Glutamatergic neuron (in vitro differentiated cells): ENCODE measurements at places on chromosomes 6 and 20.

DNA sequence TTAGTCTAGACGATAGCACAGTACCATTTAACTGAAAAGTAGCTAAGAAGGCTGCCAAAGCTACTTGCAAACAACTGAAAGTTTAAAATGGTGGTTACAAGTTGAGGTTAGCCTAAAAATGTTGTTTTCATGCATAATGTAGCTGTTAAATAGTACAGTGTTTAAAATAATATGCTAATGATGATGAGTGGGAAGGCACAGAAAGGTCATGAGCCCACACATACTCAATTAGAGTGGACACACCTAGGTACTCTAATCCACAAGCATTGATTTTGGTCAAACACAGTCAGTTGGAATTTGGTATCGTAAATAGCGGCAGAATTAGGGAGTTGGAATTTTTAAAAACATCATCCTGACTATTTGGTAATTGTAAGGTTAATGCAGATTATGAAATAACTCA is 7.0 kb downstream of the TXLNB start:
- no peak for DNase-seq

DNA sequence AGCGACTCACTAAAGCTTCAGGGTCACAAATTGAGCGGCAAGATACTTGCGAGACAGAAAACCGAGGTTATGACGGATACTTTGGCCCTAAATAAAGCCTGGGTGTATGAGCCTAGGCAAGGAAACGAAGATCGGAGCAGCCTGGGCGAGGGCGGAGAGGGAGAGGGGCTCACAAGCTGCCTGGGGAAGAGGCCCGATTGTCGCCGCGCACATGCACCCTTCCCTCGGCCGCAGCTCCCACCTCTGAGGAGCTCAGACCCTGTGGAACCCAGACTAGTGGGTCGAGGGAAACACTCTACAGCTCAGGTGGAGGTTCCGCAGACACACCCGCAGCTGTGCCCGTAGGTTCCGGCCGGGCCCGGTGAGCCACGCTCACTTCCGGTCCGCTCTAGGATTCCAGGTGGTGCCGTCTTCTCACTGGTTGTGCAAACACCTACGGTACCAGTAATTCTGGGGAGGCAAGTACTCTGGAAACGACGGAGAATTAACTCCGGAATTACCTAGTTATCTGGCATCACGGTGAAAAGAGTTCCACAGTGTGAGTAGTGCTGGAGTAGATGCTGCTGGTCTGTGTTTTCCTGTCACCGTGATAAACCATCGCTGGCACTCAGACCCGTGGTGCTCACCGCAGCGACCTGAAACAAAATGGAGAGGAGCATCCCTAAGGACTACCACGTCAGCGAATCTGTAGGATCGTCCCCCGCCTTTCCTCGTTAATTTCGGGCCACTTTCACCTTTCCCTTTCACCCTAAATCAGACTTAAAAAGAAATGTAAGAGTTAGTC is 61.5 kb downstream of the GPX5 start:
- DNase-seq, result peak; percentile 78

DNA sequence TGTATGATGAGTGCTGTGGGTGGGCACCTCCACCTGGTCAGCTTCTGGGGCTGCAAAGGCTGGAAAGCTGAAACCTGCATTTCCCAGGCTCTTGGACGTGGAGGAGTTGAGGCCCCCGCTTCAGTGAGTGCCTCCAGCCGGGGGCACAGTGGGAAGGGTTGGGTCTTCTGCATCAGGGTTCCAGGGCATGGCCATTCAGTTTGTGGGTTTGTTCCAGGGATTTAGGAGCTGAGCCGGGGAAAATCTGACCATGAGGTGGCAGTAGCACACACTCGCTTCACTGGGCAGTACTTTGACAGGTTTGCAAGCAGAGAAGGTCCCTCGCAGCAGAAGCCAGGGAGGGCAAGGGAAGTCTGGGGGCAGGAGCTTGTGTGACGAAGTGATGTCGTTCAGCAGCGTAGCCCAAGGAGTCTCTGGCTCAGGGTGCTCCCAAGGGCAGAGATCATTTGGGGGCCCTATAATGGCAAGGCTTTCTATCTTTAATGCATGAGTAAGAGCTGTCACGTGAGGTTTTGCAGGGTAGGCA is 69.5 kb upstream of the SULF2 start:
- peak; percentile 47 for DNase-seq

GRCh38 chr6:90434094-90434493 is 137.5 kb upstream of the BACH2 start:
- DNase-seq, result no peak

- DNase-seq, result no peak
Measured at GRCh38 chr20:13009682-13010406, 1.1 kb downstream of the SPTLC3 start.

GRCh38 chr6:73691512-73691911 is 4.5 kb upstream of the CD109 start:
- DNase-seq, result no peak

- DNase-seq, result no peak
Measured at GRCh38 chr6:36368921-36369865, 18.3 kb downstream of the ETV7 start.

DNA sequence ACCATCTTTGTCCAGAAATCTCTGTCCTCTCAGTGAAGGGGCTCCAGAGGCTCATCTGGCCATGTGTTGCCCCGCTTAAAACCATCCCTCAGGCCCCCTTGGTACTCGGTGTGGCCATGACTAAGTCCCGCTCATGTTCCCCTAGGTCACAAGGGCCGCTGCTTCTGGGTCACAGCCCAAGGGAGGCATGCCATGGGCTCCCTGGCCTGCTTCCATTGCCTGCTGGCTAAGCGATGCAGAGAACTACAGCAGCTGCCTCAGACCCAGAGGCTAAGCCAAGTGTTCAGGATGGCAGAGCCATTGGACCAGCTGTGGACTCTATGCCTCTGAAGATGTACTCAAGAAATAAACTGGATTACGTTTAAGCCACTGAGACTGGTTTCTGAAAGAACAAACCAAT is 95.5 kb downstream of the ZFP64 start:
- DNase-seq, result no peak

GRCh38 chr6:168885196-168885595 is 368.4 kb downstream of the THBS2 start:
- DNase-seq, result no peak

DNA sequence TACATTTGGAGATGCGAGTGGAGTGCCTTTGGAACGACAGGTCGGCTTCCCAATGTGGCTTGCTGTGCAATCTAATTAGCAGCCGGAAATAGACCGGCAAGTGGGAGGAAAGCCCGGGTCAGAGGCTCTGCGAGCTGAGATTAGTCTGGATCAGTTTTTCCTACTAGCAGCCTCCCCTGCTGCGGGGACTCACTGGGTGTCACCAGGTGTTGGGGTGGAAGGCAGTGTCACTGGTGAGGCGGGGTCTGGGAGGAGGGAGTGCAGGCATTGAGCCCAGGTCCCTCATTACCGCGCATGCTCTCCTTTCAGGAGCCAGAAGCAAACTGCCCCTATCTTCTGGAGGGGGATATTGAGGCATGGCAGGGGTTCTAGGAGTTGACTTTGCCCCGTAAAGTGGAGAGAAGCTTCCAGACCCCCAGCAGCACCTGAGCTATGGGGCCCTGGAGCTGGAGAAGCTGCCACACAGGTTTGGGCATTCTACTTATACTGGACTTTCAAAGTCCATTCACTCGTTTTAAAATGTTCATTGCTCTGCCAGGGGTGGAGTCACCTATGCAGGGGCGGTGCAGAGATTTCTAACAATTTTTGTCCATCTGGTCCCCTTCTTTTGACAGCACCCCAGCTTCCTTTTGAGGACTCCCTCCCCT is 11.0 kb downstream of the SULF2 start:
- no peak for DNase-seq

- DNase-seq, result no peak
Measured at GRCh38 chr6:132166526-132167051, 215.4 kb upstream of the CCN2 start.

DNA sequence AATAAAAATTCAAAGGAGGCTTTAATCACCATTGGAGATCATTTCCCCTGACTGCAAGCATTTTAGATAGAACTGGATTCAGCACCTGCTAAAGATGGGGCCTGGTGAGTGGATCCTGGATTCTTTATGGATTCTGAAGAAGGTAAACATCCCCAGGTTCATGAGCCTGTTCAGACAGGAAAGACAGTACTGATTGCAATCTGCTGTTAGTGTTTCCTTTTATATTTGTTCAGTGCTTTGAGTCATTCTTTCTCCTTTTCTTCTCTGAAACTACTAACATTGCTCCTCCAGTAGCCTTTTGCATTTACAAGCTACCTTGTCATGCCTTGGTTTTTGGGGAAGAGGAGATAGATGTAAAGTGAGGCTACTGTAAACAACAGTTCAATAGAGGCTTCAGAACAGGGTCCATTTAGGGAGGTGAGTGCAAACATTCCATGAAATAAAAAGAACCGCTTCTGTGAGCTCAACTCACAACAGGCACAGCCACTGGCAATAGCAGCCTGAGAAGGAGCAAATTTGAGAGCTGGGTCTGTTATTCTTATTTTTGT is 66.4 kb upstream of the PRL start:
- DNase-seq, result no peak

GRCh38 chr20:62172666-62173065 is 10.2 kb upstream of the MTG2 start:
- no peak for DNase-seq

- DNase-seq, result no peak
Measured at GRCh38 chr20:36071848-36072247, 82.7 kb upstream of the EPB41L1 start.

DNA sequence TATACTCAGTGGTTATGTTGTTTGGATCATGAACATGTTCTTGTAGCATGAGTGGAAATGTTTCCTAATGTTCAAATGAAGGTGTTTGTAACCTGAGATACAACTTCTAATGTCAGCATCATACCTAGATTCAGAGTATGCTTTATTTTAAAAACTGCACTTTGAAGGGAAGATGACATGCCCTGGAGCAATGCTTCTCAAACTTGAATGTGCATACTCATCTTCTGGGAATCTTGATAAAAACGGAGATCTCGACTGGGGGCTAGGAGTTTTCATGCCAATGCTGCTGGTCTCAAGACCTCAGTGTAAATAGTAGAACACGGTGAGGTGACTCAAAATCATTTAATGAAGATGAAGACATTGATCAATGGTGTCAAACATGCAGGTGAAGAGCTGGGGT is 440.0 kb upstream of the NOX3 start:
- DNase-seq, result no peak

- no peak for DNase-seq
Measured at GRCh38 chr6:64694356-64694755, 1012.7 kb downstream of the EYS start.

DNA sequence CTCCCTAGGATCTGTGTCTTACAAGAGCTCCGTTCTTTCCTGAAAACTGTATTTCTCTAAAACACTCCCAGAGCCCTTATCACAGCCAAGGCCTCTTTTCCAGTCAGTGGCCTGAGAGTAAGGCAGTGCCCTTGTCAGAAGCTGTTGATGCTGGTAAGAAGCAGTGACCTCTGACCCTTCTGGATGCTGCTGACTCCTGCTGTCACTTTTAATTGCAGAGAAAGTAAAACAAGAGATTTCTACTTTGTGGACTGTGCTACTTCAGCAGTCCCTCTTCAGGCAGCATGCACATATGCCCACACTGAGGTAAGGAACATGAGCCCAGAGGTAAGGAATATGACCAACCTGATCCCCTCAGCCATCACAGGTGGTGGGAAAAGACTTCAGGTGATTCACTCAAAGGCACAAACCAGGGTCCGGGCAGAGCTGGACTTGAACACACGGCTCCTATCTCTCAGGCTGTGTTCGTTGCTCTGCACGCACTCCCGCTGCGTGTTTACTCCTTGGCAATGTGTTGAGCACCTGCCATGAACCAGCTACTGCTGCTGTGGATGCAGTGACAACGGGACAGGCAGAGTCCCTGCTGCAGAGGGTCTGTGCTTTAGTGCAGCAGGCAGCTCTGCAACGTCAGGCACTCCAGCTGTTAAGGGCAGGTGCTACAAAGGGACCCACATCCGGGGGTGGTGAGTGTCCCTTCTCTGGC is 201.9 kb upstream of the CST7 start:
- DNase-seq, result no peak

DNA sequence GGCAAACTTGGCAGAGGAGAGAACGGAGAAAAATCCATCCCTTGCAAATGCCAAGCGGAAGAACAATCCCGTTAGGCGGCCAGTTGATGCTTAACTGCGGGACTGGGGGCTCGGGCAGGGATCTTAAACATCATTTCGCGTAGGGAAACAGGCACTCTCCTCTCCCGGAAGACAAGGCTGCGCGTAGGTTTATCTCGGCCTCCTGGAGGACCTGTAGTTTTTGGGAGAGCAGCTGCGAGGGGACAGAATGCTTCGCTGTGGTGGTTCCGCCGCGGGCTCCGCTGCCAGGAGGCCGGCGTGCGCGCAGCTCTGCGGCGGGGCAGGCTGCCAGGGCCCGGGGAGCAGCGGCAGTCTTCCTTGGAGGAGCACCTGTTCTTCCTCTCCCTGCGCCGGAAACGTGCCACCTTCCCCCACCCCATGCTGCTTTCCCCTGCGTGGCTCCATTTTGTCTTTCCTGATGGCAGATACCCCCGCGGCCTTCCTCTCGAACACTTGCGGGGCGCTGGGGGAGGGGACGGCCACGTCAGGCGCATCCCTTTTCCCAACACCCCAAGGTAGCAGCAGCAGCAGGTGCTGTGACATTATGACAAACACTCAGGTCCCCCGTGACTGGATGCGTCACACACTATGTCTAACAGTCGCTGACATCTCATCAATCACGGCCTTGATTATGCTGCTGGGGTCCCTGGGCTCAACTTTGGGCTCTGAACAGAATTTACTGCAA is 230.7 kb upstream of the BTBD3 start:
- DNase-seq, result peak; percentile 49

DNA sequence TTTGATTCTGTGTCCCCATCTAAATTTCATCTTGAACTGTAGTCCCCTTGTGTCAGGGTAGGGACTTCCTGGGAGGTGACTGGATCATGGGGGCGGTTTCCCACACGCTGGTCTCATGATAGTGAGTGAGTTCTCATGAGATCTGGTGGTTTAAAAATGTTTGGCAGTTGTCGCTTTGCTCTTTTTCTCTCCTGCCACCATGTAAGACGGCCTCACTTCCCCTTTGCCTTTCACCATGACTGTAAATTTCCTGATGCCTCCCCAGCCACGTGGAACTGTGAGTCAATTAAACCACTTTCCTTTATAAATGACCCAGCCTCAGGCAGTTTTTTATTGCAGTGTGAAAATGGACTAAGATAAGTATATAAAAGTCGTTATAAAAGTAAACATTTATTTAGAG is 80.5 kb upstream of the SGK1 start:
- no peak for DNase-seq

- DNase-seq, result no peak
Measured at GRCh38 chr6:137536104-137536773, 42.0 kb upstream of the OLIG3 start.

DNA sequence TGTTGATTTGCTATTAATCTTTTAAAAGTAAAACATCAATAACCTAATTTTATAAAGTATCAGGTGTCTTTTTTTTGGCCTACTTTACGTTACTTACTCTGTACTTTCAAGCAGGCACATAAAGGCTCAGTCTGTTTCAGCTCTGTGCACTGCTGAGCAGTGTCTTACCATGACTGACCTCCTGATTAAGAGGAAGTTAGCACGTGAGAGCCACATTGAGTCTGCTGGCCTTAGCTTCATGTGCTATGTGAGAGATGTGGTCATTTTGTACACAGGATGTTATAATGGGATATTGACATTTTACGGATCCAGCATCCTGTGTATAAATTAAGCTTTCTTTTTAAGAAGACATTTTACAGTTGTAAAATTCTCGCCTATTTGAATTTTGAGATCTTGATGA is 31.9 kb downstream of the ARID1B start:
- no peak for DNase-seq
